ENCODE measurements at places on chromosomes 4 and X.

GRCh38 chrX:30570505-30570904 is 7.1 kb downstream of the TASL start:
- no peak for DNase-seq

DNA sequence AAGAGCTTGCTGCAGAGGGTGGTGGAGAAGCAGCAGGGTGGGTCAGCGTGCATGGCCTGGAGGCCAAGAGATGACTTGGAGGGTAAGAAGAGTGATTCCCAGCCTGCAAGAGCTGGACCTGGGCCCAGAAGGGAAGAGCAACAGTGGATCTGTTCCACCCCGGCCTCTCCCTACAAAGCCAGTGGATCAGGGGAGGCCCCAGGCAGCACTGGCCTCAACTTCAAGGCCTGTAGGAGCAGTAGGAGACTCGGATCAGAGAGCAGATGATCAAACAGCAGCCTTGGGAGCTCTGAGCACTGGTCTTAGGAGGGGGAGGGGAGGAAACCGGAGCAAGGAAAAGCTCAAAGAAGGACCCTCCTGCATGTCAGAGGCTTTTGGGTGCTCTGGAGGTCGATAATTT is 7.6 kb downstream of the L1CAM start:
- no peak for DNase-seq

DNA sequence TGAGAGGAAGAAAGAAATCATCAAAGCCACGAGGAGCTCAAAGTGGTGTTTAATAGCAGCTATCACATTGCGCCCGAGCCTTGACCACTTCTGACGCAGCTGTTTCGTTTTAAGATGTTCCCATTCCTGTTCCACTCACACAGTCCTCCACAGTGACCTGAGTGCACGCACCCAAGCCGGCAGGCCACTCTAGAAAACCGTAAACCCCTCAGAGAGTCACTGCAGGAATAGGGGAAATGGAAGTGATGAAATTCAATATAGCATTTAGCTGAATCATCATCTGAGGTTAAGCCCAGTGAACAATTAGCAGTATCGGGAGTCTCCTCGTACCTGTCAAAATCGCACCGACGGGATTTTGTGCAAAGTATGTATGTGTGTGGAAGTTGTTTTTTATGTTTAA is 17.9 kb upstream of the HAND2 start:
- DNase-seq = no peak

DNA sequence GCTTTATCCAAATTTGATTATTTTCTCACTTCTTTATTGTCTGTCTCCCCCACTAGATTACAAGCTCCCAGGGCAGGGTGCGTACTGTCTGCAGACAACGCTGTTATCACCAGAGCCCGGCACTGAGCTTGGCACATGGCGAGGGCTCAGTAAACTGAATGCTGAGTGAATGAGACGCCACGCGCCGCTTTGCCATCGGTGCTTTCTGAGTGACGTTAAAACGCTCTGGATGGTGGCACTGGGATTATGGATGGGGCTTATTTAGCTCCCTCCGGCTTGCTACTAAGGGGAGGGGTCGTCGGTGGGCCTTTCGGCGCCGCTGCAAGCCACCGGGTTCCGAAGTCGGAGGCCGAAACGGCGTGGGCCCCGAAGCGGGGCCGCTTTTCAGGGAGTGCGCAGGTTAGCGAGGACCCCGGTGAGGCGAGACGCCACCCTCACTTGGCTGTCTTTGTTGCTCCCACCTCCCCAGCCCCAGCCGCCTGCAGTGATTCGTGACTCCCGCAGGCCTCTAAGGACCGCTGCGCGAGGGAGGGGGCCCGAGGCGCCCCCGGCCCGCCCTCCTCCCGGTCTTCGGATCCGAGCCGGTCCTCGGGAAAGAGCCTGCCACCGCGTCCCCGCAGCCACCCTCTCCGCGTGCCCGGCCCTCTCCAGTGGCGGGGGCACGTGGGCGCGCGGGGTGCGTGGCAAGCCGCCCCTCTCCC is 569 bp upstream of the FHL1 start:
- no peak for DNase-seq

DNA sequence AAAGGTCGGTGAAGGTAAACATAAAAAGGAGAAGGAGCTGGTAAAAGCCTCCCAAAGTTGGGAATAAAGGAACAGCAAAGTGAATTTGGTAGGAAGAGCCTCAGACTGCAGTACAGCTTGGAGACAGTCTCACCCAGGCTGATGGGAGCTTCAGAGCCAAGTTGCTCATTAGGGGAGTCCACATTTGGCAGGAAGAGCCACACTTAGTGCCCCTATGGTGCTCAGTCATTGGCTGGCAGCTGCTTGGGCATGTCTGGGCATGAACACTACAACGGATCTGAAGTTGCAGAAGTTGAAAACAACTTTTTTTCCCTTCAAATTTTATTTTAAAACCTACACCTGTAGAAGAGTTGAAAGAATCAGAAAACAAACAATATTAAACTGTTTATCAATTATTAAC is 2497.3 kb downstream of the ARAP2 start:
- no peak for DNase-seq

GRCh38 chr4:76010576-76010975 is 3.3 kb upstream of the CXCL9 start:
- no peak for DNase-seq

DNA sequence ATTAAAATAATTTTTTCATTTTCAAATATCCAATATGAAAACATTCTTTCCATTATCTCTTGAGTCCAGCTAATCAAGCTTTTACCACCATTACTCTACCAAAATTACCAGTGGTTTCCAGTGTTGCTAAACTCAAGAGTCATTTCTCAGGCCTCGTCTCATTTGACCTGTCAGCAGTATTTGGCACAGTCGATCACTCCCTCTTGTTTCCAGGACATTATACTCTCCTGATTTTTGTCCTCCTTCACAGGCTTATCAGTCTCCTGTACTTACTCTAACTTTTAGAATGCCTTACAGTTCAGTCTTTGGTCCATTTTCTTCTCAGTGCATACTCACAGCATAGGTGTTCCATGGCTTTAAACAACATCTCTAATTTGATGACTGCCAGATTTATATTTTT is 11.6 kb downstream of the USP38 start:
- no peak for DNase-seq

DNA sequence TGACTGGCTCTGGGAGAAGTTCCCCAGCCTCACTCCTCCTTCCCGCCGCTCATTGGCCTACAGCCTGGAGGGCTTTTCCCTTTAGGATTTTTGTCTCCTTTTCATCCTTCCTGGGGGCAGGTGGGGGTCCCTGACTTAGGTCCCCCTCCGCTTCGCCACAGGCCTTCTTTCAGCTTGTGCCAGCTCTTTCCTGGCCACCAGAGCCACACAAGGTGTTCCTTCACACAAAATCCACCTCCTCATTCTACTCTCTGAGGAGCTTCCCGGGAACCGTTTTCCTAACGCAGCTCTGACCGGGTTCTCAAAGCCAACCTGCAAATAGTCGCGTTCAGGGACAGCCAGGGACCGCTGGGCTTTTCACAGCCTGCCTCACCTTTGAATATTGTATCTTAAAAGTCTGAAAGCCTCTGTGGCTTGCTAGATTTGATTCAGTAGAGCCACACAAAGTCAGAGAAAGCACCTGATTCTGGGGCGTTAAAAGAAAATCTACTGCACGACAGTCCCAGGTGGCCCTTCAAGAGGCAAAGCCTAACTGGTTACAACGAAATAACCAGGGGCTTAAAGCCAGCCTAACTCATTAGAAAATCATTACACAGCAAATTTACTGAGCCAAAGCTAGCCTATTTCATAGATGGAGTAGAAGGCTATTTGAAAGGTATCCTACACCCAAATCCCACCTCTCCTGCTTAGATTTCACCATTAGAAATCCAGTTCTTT is 731 bp upstream of the GPC3 start:
- no peak for DNase-seq

GRCh38 chr4:40693946-40694345 is 55.8 kb upstream of the NSUN7 start:
- no peak for DNase-seq
